Thoracic aorta (tissue), 2 donors: ENCODE measurements at places on chromosomes 11 and 22. TPM values are rescaled to one million over a fixed set of nuclear protein-coding genes. Genes with fewer than 3 reads are reported as not detected.
A peak's percentile ranks its signal among the peaks of the same experiment; 100 is the strongest.

The UCP3 gene
- 0.14 TPM for total RNA-seq

The MYBPC3 gene
- total RNA-seq = not detected

The RFPL2 gene
- not detected for total RNA-seq

The KCTD14 gene
- total RNA-seq = 0.81 TPM

The PHETA2 gene
- total RNA-seq = 22.1 TPM

The YPEL1 gene
- 25.2 TPM for total RNA-seq

The PATE2 gene
- not detected for total RNA-seq

The VWCE gene
- 1.5 TPM for total RNA-seq

The IGHMBP2 gene
- 24.7 TPM for total RNA-seq

DNA sequence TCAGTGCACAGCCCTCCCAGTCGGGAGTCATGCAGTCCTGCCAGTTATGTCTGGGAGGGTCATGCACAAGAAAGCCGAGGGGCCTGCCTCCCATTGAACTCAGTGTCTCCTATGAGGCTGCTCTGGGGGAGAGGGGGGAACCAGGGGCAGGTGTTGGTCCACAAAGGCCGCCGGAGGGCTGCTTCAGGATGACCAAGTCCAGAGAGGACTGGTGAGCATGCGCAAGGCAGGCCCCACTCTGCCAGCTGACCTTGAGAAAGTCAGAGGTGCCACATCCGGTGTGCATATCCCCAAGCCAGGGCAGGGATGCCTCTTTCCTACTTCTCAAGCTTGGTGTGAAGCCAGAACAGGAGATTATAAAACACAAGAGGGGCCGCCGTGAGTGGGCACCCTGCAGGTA is 4.4 kb downstream of the SCN4B start:
- H3K36me3 ChIP-seq = no peaks in the 10 kb centered on the region
- no peak for DNase-seq
- no peaks in the 10 kb centered on the region for H3K4me1 ChIP-seq
- peaks cover 8% of the 10 kb centered on the region for H3K27me3 ChIP-seq

- peak overlapping the region; percentile 94 for H3K4me3 ChIP-seq
- peaks cover 37% of the 10 kb centered on the region for H3K4me1 ChIP-seq
- H3K27me3 ChIP-seq = no peaks in the 10 kb centered on the region
- peak overlapping the region; percentile 99 for H3K27ac ChIP-seq
These were observed 1.3 kb downstream of the SELENOM start for GRCh38 chr22:31106001-31106571.

- no peak overlapping the region for H3K27ac ChIP-seq
- H3K27me3 ChIP-seq = no peaks in the 10 kb centered on the region
- DNase-seq = no peak
- H3K4me1 ChIP-seq = peaks cover 29% of the 10 kb centered on the region
These were observed 328.7 kb upstream of the B3GAT1 start for GRCh38 chr11:134740590-134741261.

DNA sequence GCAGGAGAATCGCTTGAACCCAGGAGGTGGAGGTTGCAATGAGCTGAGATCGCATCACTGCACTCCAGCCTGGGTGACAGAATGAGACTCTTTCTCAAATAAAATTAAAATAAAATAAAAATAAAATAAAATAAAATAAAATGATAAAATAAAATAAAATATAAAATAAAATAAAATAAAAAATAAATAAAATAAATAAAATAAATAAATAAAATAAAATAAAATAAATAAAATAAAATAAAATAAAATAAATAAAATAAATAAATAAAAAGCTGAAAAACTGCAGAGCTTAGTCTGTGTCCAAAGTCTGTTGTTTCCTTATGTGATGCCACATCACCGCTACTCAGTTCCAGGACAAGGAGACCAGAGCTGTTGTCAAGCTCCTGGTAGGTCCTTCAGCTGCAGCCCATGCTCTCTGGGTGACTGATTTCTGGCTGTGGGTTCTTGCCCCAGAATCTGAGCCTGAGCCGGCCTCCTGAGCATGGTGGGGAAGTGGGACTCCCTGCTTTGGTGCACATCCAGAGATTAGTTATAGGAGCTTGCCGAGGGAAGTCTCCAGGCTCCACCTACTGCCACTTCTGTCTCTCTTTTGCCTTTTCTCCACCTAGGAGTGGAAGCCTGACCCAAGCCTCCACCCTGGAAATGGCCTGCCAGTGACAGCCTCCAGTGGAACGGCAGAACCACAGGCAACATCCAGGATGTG is 31.3 kb upstream of the ADA2 start:
- H3K4me3 ChIP-seq = no peak overlapping the region
- no peaks in the 10 kb centered on the region for H3K36me3 ChIP-seq
- DNase-seq = no peak
- H3K27ac ChIP-seq = no peak overlapping the region
- H3K4me1 ChIP-seq = no peaks in the 10 kb centered on the region

DNA sequence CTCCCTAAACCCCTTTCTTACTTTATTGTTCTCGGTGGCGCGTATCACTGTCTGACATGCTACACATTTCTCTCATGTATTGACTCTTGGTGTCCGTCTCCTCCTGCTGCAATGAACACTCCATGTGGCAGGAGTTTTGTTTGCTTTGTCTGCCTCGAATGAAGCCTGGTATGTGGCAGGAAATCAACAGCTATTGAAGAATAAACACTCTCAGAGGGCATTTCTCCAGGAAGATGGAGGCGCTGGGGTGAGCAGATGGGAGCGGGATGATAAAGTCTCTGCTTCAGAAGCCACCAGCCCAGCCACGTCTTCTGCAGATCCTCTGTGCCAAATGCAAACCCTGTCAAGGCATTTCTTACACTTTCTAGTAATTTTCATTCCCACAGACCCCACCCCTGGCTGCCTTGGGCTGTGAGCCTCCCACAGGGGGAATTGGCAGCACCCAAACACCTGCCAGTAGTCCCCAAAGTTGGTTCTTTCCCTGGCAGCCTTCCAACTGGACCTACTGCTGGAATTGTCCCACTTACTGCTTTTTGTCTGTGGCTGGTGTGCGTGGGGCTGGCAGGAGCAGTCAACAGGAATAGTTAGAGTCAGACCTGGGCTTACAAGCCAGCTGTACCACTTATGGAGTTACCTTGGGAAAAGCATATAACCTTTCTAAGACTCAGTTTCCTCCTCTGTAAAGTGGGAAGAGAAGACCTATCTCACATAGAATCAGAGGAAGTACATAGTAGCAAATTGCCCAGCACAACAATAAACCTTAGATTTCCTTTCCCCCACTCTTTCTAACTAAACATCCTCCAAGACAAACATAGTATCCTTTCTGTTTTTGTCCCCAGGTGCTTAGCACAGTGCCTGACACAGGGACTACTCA is 13.3 kb upstream of the IL10RA start:
- no peak overlapping the region for H3K4me3 ChIP-seq
- H3K27me3 ChIP-seq = no peaks in the 10 kb centered on the region
- DNase-seq = no peak
- H3K4me1 ChIP-seq = peaks cover 4% of the 10 kb centered on the region
- no peak overlapping the region for H3K27ac ChIP-seq
- H3K36me3 ChIP-seq = no peaks in the 10 kb centered on the region

GRCh38 chr11:869399-870126 is 26.9 kb downstream of the TSPAN4 start:
- H3K36me3 ChIP-seq = peaks cover 6% of the 10 kb centered on the region
- no peak for DNase-seq
- H3K27ac ChIP-seq = no peak overlapping the region
- H3K4me1 ChIP-seq = no peaks in the 10 kb centered on the region
- no peaks in the 10 kb centered on the region for H3K27me3 ChIP-seq

DNA sequence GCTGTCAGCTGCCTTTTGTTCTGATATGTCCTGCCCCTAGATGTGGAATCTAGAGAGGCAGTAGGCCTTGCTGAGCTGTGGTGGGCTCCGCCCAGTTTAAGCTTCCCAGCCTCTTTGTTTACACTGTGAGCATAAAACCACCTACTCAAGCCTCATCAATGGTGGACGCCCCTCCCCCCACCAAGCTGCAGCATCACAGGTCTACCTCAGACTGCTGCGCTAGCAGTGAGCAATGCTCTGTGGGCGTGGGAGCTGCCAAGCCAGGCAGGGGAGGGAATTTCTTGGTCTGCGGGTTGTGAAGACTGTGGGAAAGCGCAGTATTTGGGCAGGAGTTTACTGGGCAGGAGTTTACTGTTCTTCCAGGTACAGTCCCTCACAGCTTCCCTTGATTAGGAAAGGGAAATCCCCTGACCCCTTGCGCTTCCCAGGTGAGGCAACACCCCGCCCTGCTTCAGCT is 98.5 kb downstream of the SMCO4 start:
- H3K27me3 ChIP-seq = no peaks in the 10 kb centered on the region
- H3K27ac ChIP-seq = no peak overlapping the region
- H3K4me1 ChIP-seq = no peaks in the 10 kb centered on the region

- H3K27ac ChIP-seq = no peak overlapping the region
- H3K27me3 ChIP-seq = no peaks in the 10 kb centered on the region
- H3K4me3 ChIP-seq = no peak overlapping the region
These were observed 593.6 kb downstream of the CNTN5 start for GRCh38 chr11:99614352-99614751.

DNA sequence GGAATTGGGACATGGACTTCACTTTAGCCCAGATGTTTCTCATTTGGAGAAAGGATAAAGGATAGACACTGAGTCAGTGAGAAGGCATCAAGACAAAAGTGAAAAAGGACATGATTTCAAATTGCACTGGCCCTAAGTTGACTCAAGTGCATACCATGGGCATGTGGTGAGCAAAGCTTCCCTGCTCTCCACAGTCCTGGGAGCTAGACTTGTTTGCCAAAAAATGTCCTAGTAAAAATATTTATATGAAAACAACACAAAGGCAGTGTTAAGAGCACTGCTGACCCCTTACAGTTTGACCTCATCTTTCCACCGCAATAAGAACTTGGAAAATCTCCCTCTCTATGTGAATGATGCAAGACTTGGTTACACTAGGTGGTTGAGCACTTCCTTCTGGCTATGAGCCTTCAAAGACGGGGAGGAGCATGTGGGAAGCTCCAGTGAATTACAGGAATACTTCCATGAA is 46.5 kb upstream of the FIBIN start:
- H3K36me3 ChIP-seq = no peaks in the 10 kb centered on the region
- DNase-seq = peak; percentile 14
- H3K4me3 ChIP-seq = no peak overlapping the region
- peaks cover 25% of the 10 kb centered on the region for H3K4me1 ChIP-seq
- H3K27ac ChIP-seq = peak overlapping the region; percentile 58

DNA sequence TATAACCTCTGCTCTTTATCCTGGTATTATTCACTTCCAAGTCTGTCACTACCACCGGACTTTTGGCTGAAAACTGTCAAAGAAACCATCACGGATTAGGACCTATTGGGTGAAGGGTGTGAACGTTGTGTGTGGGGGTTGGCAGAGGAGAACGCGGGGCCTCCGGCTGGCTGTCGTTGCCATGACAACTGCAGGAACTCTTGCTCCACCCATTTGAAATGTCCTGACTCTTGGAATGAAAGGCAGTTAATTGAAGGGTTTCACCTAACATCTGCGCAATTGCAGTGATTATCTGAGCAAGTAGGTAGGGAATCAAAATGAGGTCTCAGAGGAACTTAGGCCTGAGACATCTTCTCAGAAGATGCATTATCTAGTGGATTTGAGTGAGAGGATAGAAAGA is 60.9 kb upstream of the CLMP start:
- H3K27me3 ChIP-seq = no peaks in the 10 kb centered on the region
- no peak for DNase-seq
- H3K36me3 ChIP-seq = no peaks in the 10 kb centered on the region
- H3K4me1 ChIP-seq = no peaks in the 10 kb centered on the region
- H3K27ac ChIP-seq = no peak overlapping the region

DNA sequence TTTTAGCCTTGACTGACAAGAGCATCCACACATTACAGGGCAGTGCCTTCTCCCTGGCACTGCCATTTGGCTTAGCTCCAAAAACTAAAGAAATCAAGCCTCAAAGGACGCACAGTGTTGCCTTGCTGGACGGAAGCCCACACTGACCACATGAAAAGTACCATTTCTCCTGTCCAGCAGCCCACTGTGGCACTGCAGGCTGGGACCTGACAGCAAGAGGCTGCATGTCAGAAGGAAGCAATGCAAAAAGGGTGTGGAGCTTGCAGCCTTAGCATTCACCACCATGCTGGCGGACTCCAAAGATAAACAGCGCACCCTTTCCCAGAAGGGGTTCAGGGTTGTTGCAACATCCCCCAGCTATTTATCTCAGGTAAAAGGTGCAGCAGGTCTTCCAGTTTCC is 109.3 kb upstream of the BMAL1 start:
- H3K27me3 ChIP-seq = no peaks in the 10 kb centered on the region
- H3K27ac ChIP-seq = no peak overlapping the region
- H3K4me3 ChIP-seq = no peak overlapping the region
- no peaks in the 10 kb centered on the region for H3K36me3 ChIP-seq

GRCh38 chr11:93169950-93170561 is 27.7 kb downstream of the SLC36A4 start:
- no peak overlapping the region for H3K4me3 ChIP-seq
- H3K4me1 ChIP-seq = no peaks in the 10 kb centered on the region
- no peaks in the 10 kb centered on the region for H3K36me3 ChIP-seq
- no peaks in the 10 kb centered on the region for H3K27me3 ChIP-seq
- H3K27ac ChIP-seq = no peak overlapping the region
